ENCODE measurements at places on chromosomes 1 and 21.

DNA sequence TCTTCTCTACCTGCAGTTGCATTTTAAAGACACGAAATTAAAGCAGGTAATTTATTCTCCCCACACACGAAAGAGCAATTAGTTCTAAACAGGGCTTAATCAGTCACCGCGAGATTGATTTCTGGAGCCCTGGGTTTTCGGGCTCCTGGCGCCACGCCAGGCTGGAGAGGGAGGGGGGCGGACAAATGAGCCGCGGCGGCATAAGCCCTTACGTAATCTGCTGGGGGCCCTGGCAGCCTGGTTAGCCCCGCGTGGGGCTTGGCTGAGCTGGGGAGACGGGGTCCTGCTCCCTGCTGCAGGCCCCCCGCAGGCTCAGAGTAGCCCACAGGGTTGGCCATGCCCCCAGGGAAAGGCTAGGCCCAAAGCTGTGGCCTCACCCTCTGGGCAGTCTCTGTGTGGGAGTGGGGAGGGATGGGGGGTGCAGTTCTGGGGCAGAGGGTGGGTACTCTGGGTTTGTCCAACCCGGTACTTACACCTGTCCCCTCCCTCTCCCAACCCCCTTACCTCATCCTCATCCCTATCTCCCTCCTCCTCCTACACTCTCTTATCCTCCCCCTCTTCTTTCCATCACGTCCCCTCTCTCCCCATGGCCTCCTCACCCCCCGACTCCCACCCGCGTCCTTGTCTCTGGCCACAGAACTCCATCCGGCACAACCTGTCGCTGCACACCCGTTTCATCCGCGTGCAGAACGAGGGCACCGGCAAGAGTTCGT, 19.9 kb downstream of the FOXO6 start:
- DNase-seq: no peak

GRCh38 chr1:179883040-179883744, 1.1 kb downstream of the TOR1AIP1 start:
- DNase-seq: no peak

GRCh38 chr1:76510672-76511557, 356.4 kb upstream of the ST6GALNAC5 start:
- DNase-seq: no peak

GRCh38 chr1:151944857-151945575, 35.7 kb upstream of the THEM4 start:
- DNase-seq: no peak

DNA sequence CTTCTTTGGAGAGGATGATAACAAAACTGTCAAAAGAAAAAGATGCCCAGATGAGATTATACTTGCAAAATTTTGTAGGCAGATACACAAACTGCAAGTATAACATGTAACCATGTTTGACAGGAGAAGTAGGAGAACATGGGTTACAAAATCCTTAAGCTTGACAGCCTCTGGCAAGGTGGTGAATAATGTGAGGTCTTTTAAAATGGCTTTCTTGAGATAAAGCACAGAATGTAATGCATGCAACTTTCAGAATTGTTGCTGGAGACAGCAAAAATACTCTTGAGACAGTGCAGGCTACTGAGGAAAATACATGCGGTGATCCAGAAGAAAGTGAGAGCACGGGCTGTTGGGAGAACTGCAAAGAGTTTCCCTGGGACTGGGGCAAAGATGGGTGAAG, 24.7 kb downstream of the DNAJC6 start:
- no peak for DNase-seq

- no peak for DNase-seq
Measured at GRCh38 chr1:29473161-29473855, 237.0 kb downstream of the PTPRU start.

GRCh38 chr1:23167353-23168078, 1.1 kb downstream of the LUZP1 start:
- no peak for DNase-seq

GRCh38 chr1:96580920-96581319, 140.7 kb upstream of the PTBP2 start:
- DNase-seq: no peak

- no peak for DNase-seq
Measured at GRCh38 chr1:156257711-156258110, 9.9 kb upstream of the PAQR6 start.

- DNase-seq: no peak
Measured at GRCh38 chr1:115643666-115644065, 1.9 kb downstream of the VANGL1 start.

DNA sequence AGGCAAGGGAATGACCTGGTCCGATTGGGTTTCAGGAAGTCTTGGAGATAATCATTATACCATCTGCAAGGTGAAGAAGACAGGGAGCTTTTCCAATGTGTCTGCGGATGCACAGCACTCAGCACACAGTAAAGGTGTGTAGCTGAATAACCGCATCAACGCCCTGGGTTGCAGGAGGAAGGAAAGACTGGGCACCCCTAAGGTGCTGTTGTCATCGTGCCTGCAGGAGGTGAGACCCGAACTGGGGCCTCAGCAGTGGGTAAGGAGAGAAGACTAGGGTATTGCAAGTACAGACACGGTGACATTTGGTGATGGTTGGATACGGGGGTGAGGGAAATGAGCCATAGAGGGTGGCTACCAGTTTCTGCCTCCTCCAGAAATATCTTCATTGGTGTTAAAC, 1.1 kb upstream of the TRIM62 start:
- no peak for DNase-seq

GRCh38 chr1:178133239-178133989, 39.5 kb downstream of the RASAL2 start:
- DNase-seq: no peak

DNA sequence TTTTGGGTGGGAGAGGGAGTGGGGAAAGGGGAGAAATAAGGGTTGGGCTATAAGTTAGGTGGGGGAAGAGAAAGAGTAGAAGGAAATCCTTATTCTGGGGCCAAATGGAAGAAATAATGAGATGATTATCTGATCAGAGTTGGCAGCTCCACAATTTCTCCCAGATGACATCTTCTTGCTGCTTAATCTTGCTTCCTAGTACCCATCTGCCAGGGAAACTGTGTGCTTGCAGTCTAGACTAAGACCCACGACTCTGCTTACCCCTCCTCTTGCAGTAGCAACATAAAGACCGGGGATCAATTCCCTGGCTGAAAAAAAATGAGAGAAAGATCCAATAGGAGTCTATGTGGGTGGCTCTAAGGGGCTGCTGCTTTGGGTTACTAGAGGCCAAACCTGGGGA, 95.6 kb downstream of the PAPPA2 start:
- DNase-seq: no peak

DNA sequence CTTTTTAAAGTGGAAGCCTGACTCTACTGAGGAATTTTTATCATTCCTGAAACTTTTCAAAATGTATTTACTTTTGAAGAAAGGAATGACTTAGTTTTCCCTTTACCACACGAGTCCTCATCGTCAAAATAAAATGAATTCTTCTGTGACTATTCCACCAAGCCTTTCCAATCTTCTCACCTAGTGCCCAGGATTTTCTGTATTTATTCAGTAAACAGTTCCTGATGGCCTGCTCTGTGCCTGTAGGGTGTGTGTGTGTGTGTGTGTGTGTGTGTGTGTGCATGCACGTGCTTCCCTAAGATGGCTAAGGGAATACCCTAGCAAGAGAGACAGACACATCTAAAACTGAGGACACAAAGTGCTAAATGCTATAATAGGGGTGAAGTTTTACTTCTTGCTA, 395.0 kb upstream of the USP24 start:
- DNase-seq: no peak

- DNase-seq: no peak
Measured at GRCh38 chr1:111742938-111743549, 3.8 kb upstream of the INKA2 start.

DNA sequence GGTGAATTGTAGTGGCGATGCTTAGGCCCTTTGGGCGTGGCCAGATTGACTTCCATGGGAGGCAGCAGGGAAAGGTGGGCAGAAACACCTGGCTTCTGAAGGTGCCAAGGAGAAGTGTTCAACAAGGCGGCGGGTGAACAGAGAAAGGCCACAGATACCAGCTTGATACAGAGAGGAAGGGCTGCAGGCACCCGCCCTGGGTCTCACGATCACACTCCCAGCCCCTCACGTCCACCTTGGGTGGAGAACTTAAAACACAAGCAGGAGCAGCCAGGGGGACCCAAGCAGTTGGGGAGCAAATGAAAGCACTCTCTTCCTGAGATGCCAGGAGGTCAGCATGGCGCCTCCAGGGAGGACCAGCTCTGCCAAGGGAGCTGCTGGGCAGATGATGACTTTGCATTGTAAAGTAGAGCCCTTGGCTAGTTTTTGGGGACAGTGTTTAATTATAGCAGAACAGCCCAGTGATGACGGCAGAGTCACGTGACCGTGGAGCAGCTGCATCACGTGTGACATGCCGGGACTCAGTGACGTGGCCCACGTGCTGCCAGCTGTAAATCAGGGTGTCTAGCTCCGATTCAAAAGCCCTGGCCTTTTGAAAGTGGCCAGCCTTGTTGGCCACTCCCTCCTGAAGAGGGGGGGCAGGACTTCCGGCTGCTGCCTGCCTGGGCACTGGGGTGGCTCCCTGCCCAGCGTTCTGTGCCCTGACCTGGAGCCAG, 19.0 kb downstream of the SLC37A1 start:
- DNase-seq: no peak

GRCh38 chr21:28936036-28936435, 56.6 kb downstream of the LTN1 start:
- no peak for DNase-seq

GRCh38 chr1:16905868-16906702, 10.3 kb downstream of the RNU1-2 start:
- no peak for DNase-seq

GRCh38 chr1:112527266-112528010, 18.7 kb downstream of the WNT2B start:
- no peak for DNase-seq

DNA sequence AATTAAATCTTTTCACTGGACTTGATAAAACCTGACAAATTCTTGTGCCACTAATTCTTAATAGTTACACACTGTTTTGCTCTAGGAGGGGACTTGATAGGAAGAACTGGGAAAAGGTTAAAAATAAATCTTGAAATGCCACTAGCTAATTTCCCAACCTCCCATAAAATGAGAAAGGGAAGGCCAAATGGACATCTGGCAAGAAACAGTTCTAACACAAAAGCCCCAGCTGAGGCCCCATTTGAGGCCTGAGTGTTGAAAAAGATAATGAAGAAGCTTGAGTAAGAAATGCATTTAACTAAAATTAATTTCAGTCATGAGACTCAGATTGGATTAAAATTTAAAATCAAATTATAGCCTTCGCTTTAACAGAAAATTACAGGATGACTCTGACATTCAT, 11.2 kb upstream of the RAP1GAP start:
- no peak for DNase-seq

- no peak for DNase-seq
Measured at GRCh38 chr21:20998456-20998789, 214 bp downstream of the NCAM2 start.

DNA sequence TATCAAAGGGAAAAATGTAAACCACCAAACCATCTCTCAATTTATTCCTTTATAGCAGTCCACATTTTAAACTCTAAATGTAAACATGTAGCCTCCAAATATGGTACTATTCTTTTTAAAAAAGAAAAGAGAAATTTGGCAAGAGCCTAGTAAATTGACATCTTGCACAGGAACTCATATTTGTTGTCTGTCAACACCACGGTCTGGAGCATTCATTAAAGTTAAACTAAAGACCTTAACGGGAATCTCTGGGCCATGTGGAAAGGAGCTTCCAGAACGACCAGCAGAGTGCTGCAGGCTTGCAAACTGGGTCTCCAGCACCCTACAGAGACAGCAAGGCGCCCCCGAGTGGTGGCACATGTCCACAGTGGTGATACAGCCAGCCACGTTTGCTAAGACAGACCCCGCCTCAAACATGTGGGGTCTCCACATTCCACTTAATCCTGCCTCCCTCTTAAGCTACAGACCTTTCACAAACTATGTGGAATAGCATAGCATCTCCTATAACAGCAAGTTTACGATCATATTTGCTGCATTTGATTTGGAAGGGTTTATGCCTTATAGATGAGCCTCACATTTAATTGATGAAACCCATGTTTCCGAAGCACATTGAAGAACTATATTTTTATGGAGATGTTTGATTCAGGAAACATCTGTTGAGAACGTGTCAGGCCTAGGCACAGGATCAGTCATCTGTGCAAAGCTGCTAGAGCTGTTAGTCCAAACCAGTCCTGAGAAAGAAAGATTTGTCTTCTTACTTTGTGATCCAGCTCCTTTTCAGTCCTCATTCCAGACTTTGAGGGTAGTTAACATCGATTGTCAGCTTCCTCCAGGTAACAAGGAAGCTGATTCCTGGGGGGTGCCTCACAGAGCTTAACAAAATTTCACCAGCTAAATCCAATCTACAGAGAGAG, 96.4 kb upstream of the BACE2 start:
- DNase-seq: no peak

DNA sequence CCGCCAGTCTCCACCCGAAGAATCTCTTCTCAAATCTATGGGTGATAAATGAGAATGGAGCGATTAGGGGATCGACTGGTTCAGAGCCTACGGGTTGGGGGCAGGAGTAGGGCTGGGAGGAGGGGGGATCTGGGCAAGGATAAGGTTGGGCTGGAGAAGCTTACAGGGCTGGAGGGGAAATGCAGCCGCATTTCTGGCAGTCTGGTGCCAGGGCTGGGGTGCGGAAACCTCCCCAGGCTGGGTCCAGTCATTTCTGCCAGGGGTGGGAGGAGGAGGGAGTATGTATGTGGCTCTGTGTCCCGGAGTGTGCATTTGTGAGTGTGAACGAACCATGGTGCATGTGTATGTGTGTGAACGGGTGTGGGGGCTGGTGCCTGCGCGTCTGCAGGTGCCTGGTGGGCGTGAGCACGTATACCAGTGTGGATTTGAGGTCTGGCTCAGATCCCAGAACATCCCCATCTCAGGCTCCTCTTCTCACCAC, 10.2 kb downstream of the C1orf216 start:
- DNase-seq: no peak

DNA sequence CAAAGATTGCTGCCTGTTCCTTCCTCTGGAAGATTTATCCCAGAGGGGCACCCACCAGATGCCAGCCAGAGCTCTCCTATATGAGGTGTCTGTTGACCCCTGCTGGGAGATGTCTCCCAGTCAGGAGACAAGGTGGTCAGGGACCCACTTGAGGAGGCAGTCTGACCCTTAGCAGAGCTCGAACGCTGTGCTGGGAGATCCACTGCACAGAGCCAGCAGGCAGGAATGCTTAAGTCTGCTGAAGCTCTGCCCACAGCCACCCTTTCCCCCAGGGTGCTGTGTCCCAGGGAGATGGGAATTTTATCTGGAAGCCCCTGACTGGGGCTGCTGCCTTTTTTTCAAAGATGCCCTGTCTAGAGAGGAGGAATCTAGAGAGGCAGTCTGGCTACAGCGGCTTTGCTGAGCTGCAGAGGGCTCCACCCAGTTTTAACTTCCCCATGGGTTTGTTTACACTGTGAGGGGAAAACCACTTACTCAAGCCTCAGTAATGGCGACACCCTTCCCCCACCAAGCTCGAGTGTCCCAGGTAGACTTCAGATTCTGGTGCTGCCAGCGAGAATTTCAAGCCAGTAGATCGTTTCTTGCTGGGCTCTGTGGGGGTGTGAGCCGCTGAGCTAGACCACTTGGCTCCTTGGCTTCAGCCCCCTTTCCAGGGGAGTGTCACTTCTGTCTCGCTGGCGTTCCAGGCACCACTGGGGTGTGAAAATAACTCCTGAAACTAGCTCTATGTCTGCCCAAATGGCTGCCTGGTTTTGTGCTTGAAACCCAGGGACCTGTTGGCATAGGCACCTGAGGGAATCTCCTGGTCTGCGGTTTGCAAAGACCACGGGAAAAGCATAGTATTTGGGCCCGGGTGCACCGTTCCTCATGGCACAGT, 51.1 kb upstream of the PDC start:
- no peak for DNase-seq

All from stimulated activated CD8-positive, alpha-beta memory T cell treated with anti-CD3 and anti-CD28 coated beads, Interleukin-4, amount 100 ng/mL, for 24 hours (primary cell).